ENCODE measurements at places on chromosomes 16 and 17.

- DNase-seq = peak; percentile 75
Observed at GRCh38 chr17:3002538-3003295, 60.7 kb downstream of the OR1D5 start.

GRCh38 chr16:56115817-56116576 is 75.3 kb upstream of the GNAO1 start:
- DNase-seq = no peak

GRCh38 chr16:67112591-67113399 is 3.1 kb downstream of the PHAF1 start:
- DNase-seq = no peak

DNA sequence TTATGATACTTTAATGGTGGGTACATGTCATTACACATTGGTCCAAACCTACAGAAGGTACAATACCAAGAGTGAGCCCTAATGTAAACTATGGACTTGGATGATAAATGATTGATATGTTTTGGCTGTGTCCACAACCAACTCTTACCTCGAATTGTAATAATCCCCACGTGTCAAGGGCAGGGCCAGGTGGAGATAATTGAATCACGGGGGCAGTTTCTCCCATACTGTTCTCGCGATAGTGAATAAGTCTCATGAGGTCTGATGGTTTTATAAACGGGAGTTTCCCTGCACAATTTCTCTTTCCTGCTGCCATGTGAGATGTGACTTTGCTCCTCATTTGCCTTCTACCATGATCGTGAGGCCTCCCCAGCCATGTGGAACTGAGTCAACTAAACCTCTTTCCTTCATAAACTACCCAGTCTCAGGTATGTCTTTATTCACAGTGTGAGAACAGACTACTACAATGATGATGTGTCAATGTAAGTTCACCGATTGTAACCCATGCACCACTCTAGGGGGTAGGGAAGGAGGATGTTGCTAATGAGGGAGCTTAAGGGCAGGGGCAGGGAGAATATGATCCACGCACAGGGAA is 7.0 kb upstream of the METTL22 start:
- DNase-seq = no peak

GRCh38 chr17:46916211-46916610 is 6.7 kb upstream of the GOSR2 start:
- no peak for DNase-seq

All from mesenteric fat pad (tissue), 1 donor.